ENCODE measurements at places on chromosomes 6 and 20. TPM values are rescaled to one million over a fixed set of nuclear protein-coding genes. Genes with fewer than 3 reads are reported as not detected.

DNA sequence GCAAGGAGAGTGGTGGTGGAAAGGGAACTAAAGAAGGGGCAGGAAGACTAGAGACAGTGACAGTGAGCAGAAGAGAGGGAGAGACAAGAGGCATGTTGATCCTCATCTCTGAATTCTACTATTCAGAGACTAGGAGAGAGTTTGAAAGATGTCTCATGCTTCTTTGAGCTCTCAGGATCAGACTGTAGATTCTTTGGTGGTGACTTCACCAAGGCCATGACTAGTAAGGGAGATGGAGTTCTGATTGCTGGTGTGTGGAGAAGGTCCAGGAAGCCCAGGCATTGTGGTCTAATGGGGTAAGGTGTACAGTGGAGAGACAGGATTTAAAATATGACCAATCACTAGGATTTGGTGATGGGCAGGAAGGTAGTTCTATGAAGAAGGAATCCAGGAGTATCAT, 713 bp downstream of the WFDC9 start:
- no peaks in the 10 kb centered on the region for H3K4me1 ChIP-seq
- H3K27ac ChIP-seq, result no peak overlapping the region
- no peaks in the 10 kb centered on the region for H3K36me3 ChIP-seq
- H3K27me3 ChIP-seq, result no peaks in the 10 kb centered on the region

Gene TINAG
- not detected for total RNA-seq

GRCh38 chr6:28134015-28134414, 7.7 kb upstream of the ZKSCAN8 start:
- DNase-seq, result peak; percentile 32
- no peak overlapping the region for H3K4me3 ChIP-seq
- no peak overlapping the region for H3K27ac ChIP-seq
- H3K27me3 ChIP-seq, result no peaks in the 10 kb centered on the region
- H3K4me1 ChIP-seq, result peaks cover 24% of the 10 kb centered on the region

GRCh38 chr6:30325150-30325872, 1.4 kb upstream of the TRIM39 start:
- peak overlapping the region; percentile 92 for H3K27ac ChIP-seq
- H3K36me3 ChIP-seq, result peaks cover 2% of the 10 kb centered on the region
- peak overlapping the region; percentile 92 for H3K4me3 ChIP-seq
- no peaks in the 10 kb centered on the region for H3K27me3 ChIP-seq
- DNase-seq, result no peak

DNA sequence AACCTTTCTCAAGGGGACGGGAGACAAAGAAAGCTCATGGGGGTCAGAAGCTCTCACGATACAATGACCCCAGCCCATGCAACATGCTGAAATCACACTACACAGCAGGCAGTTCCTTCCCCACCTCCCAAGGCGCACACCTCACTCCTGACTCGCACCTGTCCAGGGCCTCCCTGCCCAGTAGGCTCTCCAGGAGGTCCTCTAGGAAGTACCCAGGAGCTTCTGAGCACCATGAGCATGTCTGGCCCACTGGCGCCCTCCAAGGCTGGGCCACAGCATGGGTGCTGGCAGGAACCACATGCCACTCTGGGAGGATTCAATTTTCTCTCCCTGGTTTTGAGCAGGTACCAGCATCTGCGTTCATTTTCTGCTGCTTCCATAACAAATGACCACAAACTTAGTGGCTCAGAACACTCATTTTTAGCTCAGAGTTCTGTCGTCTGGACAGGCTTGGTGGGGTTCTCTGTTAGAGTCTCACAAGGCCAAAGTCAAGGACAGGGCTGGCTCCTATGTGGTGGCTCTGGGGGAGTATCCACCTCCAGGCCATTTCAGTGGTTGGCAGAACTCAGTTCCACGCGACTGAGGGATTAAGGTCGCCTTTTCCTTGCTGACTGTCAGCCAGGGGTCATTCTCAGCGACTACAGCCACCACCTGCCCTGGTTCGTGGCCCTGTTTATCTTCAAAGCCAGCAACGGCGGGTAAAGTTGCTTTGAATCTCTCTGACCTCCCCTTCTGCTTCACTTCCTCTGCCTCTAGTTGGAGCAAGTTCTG, 32.7 kb downstream of the ACSS1 start:
- no peaks in the 10 kb centered on the region for H3K36me3 ChIP-seq
- H3K27ac ChIP-seq, result no peak overlapping the region
- no peak overlapping the region for H3K4me3 ChIP-seq
- no peaks in the 10 kb centered on the region for H3K27me3 ChIP-seq

DNA sequence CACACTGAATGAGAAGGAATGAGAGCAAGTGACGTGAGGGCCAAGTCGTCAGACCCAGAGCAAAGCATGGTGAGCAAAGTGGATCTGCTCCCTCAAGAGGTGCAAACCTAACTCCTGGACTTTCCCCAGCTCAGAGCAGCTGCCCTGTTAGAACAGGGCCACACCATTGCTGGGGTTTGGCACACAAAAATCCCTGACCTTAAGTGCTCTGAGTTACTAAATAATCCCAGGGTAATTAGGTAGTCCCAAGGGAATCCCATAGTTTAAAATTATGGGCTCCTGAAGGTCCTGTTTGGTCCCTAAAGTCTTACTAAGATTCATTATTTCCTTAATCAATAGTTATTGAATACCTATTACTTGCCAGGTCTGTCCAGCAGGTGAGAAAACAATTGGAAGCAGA, 165.1 kb upstream of the TNFAIP3 start:
- H3K27me3 ChIP-seq, result no peaks in the 10 kb centered on the region
- no peak overlapping the region for H3K4me3 ChIP-seq
- H3K27ac ChIP-seq, result no peak overlapping the region
- H3K4me1 ChIP-seq, result peaks cover 11% of the 10 kb centered on the region
- no peaks in the 10 kb centered on the region for H3K36me3 ChIP-seq

DNA sequence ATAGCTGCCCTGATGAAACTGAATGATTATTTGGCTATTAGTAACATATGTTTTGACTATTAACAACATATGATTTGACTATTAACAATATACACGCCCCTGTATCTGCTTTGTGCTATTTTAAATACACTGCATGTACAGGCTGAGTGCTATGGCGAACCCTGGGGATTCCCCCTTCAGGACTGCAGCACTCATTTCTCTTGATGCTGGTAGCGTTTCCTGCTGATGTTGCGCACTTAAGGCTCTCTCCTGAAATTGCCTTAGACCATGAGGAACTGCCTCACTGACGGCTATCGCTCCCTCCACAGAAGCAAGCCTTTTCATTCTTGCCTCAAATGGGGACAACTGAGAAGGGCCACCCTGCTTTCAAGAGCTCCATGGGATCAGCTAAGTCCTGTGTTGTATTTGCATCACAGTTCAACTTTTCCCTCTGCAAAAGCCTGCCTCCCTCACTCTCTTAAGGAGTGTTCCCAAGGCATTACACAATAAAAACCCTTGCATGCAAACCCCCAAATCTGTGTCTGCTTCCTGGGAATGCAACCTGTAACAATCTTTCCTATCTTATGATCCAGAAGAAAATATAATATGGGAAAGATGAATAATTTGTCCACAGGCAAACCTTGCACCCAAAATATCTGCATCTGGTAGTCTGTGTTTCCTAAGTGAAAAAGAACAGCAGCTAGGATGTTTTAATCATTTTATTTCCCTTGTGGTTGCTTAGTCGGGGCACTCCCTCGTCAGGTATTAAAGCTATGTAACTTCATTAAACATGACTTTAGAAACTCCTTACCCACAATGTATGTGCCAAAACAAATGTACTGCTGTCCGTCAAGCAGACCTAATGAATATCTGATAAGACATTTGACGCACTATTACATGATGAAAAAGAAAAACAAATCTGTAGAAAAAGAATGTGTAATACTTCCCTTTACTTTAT, 456.4 kb downstream of the COL12A1 start:
- H3K27ac ChIP-seq, result no peak overlapping the region
- DNase-seq, result no peak
- no peaks in the 10 kb centered on the region for H3K27me3 ChIP-seq
- no peaks in the 10 kb centered on the region for H3K36me3 ChIP-seq
- no peak overlapping the region for H3K4me3 ChIP-seq

Gene LIME1
- 15.2 TPM for total RNA-seq

GRCh38 chr20:59643615-59644061, 39.3 kb downstream of the PHACTR3 start:
- H3K27me3 ChIP-seq, result 0 out of 2 replicates have a peak, but pooled peaks cover 3% of the 10 kb centered on the region
- no peak for DNase-seq
- H3K4me3 ChIP-seq, result no peak overlapping the region
- H3K4me1 ChIP-seq, result no peaks in the 10 kb centered on the region

Gene SLC32A1
- total RNA-seq, result not detected

DNA sequence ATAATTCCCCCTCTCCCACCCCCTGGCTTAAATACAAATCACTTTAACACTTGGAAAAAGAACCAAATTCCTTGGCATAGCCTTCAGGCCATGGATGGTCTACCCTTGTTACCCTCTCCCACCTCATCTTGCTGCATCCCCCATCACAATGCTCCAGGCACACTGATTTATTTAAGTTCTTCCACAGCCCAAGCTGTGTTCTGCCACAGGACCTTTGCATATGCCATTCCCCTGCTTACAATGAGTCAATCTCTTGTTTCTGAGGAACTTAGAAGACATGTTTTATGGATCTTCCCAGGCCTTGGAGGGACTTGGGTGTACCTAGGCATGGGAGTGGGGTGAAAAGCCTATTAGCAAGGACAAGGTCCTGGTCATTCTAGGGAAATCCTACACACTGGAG, 6.2 kb upstream of the MAFB start:
- H3K36me3 ChIP-seq, result no peaks in the 10 kb centered on the region
- H3K27me3 ChIP-seq, result peaks cover 10% of the 10 kb centered on the region
- DNase-seq, result no peak

Gene DOK5
- 0.18 TPM for total RNA-seq

Gene POM121L2
- total RNA-seq, result not detected

DNA sequence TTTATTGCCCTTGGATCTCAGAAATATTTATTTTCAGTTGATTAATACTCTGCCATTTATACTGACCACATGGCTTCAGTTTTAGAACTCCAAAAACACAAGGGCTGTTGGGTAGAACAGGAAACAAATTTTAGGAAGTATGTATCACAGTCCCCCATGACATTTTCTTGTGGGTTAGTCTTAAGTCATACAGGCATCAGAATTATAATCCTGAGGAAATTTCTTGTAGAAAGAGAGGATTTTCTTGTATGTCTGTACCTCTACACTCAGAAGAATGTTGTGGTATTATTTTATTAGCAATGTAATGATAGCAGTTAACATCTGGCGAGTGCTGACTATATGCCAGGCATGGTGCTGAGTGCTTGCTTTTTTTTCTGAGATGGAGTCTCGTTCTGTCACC, 302.9 kb downstream of the CLIC5 start:
- no peaks in the 10 kb centered on the region for H3K36me3 ChIP-seq
- H3K27me3 ChIP-seq, result no peaks in the 10 kb centered on the region
- no peak for DNase-seq
- no peak overlapping the region for H3K4me3 ChIP-seq
- no peaks in the 10 kb centered on the region for H3K4me1 ChIP-seq
- no peak overlapping the region for H3K27ac ChIP-seq

GRCh38 chr6:78910591-78911171, 43.3 kb downstream of the IRAK1BP1 start:
- DNase-seq, result no peak
- no peaks in the 10 kb centered on the region for H3K27me3 ChIP-seq
- H3K4me3 ChIP-seq, result peak overlapping the region; percentile 51
- H3K4me1 ChIP-seq, result no peaks in the 10 kb centered on the region

Gene PAK5
- not detected for total RNA-seq

GRCh38 chr6:35629876-35630378, 58.8 kb downstream of the FKBP5 start:
- DNase-seq, result no peak
- H3K36me3 ChIP-seq, result no peaks in the 10 kb centered on the region
- H3K4me1 ChIP-seq, result no peaks in the 10 kb centered on the region
- no peak overlapping the region for H3K4me3 ChIP-seq

DNA sequence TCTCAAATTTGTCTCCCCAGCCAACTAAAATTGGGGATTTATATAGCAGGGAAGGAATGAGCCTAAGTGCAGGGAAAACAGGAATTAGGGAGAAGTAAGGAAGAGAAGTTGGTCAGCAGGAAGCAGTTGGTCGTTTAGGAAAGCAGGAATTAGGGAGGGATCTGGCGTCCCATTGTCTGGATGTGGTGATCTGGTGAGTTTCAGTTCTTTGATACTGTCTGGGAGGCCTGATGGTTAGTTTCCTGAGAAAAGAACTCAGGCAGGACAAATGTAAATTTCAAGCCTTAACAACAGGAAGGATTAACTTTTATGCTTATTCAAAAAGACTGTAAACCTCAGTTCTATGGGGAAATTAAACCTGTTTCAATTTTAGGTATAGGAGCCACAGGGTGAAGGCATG, 116.2 kb upstream of the PRL start:
- H3K27me3 ChIP-seq, result no peaks in the 10 kb centered on the region
- no peaks in the 10 kb centered on the region for H3K4me1 ChIP-seq
- DNase-seq, result no peak
- H3K36me3 ChIP-seq, result no peaks in the 10 kb centered on the region
- H3K4me3 ChIP-seq, result no peak overlapping the region
- H3K27ac ChIP-seq, result no peak overlapping the region

DNA sequence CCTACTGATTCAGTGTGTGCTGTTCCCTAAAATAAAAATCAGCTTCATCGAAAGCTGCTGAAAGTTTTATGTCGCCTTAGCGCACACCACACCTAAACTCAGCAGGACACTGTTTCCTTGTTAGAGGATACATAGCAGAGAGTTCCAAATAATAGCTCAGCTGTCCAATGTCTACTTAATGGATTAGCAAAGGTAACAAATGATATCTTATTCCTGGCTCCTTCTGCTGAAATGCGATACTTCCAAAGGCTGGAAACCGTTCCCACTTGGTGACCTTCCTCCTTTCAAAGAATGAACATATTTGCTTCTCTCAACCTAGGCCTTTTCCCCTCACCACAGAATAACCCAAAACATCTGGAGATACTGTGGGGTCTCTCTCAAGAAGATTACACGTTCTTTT, 189.5 kb upstream of the GMDS start:
- H3K4me3 ChIP-seq, result no peak overlapping the region
- H3K27ac ChIP-seq, result no peak overlapping the region
- no peaks in the 10 kb centered on the region for H3K4me1 ChIP-seq

DNA sequence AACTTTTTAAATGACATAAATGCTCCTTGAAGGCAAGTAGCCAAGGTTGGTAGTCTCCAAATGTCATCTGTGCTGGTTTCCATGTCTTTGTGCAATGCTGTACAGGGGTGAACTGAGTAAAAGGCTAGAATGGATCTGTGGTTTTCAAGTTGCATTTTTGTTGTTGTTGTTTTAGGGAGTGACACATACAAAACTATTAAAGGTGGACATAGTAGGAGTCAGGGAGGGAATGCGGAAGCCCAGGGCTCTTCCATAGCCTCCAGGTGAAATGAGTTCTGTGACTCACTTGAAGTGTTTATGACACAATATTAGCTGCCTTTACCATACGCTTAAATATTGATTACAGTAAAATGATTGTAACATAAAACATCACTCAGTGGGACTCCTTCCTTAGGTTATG, 22.5 kb upstream of the QKI start:
- peak overlapping the region; percentile 61 for H3K27ac ChIP-seq
- no peaks in the 10 kb centered on the region for H3K36me3 ChIP-seq
- peaks cover 24% of the 10 kb centered on the region for H3K4me1 ChIP-seq
- no peak for DNase-seq
- 0 out of 2 replicates have a peak overlapping the region, but pooled peaks have one; percentile 9 for H3K4me3 ChIP-seq

- H3K4me3 ChIP-seq, result no peak overlapping the region
- no peaks in the 10 kb centered on the region for H3K4me1 ChIP-seq
- DNase-seq, result no peak
- H3K36me3 ChIP-seq, result no peaks in the 10 kb centered on the region
- no peak overlapping the region for H3K27ac ChIP-seq
These were observed 44.6 kb upstream of the COL10A1 start for GRCh38 chr6:116170358-116171057.

Gene BPIFB2
- total RNA-seq, result not detected

Gene C20orf141
- total RNA-seq, result not detected

- no peaks in the 10 kb centered on the region for H3K27me3 ChIP-seq
- H3K27ac ChIP-seq, result no peak overlapping the region
- DNase-seq, result no peak
- H3K4me3 ChIP-seq, result no peak overlapping the region
- no peaks in the 10 kb centered on the region for H3K36me3 ChIP-seq
- no peaks in the 10 kb centered on the region for H3K4me1 ChIP-seq
These were observed 9.4 kb downstream of the MMP24 start for GRCh38 chr20:35235881-35236280.

All from Panc1 (cell line).